Articular chondrocyte of knee joint (primary cell): ENCODE measurements at places on chromosomes 5 and 9. TPM values are rescaled to one million over a fixed set of nuclear protein-coding genes. Genes with fewer than 3 reads are reported as not detected.

Gene LPAR1
- 212 and 263 TPM in 2 replicates for total RNA-seq

Gene RASGRF2
- 0.11 and 0.13 TPM in 2 replicates for total RNA-seq

Gene TTC16
- total RNA-seq, result under 0.01 TPM in 1 of 2 replicates, not detected in the other

Gene EPB41L4B
- total RNA-seq, result 11.4 and 17.0 TPM in 2 replicates

Gene DOCK8
- total RNA-seq, result 4.4 and 15.2 TPM in 2 replicates

Gene C9orf72
- 8.1 and 11.5 TPM in 2 replicates for total RNA-seq

Gene PTGDS
- 0.65 and 5.1 TPM in 2 replicates for total RNA-seq

Gene CNTFR
- not detected in 2 replicates for total RNA-seq

Gene NAIP
- total RNA-seq, result 7.8 and 8.1 TPM in 2 replicates

Gene C6
- not detected in 2 replicates for total RNA-seq

Gene PCDHA5
- total RNA-seq, result under 0.01 and 0.13 TPM in 2 replicates

Gene KIAA1958
- total RNA-seq, result 1.7 and 1.8 TPM in 2 replicates

Gene EIF4EBP3
- 4.2 and 5.0 TPM in 2 replicates for total RNA-seq

Gene CDC26
- 46.4 and 60.4 TPM in 2 replicates for total RNA-seq
